ENCODE measurements at places on chromosomes 16 and 17.

- peak; percentile 50 for DNase-seq
Measured at GRCh38 chr17:66302761-66303626, 581 bp downstream of the PRKCA start.

- DNase-seq: peak; percentile 62
Measured at GRCh38 chr16:46884513-46885293, 541 bp downstream of the GPT2 start.

GRCh38 chr16:22030087-22030812 lies 22.3 kb downstream of the MOSMO start:
- no peak for DNase-seq

DNA sequence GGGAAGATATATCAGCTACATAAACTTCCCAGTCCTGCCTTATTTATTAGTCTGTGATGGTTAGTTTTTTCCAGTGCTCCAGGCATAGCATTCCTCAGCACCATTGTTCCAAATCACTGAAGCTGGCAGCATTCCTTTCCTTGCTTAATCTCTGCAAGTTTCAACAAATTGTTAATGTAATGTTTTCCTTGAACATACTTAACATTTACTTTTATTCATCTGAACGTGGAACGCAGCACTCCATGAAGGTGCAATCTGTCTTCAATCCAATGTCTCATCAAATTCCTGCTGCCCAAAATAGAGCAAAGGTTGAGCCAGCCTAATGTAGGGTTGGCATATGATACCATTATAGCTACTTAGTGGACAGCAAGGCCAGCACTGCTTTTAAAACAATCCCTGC lies 441.1 kb upstream of the RBFOX1 start:
- no peak for DNase-seq

GRCh38 chr17:10899281-10899680 lies 61.4 kb upstream of the PIRT start:
- no peak for DNase-seq

DNA sequence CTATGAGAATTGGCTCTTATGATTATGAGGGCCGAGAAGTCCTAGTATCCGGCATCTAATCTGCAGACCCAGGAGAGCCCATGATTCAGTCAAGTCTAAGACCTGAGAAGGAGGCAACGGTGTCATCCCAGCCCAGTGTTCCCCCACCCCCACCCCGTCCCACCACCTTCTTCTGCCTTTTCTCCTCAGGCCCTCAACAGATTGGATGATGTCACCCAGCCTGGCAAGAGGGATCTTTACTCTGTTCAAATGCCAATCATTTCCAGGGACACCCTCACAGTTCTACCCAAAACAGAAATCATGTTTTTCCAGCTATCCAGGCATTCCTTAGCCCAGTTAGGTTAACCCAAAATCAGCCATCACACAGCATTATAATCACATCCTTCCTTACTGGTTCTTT lies 10.0 kb upstream of the GAA start:
- no peak for DNase-seq

- DNase-seq: no peak
Measured at GRCh38 chr17:9541718-9542117, 33.9 kb downstream of the STX8 start.

- DNase-seq: no peak
Measured at GRCh38 chr16:58154345-58154744, 25.2 kb upstream of the CFAP20 start.

DNA sequence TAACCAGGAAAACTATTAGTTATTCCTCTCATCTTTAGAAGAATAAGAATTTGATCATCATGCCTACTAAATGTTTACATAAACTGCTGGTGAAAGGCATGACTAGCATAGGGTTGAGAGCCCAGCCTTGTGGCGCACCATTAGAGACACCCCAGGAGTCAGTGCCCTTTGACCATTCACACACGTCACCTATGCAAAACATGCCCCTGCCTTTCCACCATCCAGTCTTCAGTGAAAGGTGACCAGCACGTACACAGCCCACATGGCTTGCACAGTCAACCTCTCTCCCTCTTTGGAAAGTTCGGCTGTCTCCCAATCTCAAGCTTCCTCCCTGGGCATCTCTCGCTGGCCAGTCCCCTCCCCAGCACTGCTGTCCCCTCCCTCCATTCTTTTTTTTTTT lies 150.3 kb downstream of the ENGASE start:
- DNase-seq: no peak

DNA sequence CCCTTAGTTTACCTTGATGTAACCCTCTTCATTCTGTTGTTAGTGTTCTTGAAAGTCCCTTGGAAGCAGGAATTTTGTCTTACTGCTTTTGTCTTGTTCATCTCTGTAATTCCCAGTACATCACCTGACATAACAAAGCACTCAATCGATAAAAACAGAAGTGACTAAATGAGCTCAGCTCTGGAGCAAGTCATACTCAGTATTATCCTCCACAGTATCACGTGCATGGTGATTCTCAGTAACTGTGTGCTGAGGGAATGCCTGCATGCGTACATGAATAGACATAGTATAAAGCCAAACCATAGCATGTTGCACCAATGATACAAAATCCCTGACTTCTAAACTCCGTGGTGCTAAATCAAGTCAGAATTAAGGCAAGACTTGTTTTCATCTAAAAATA lies 7.2 kb downstream of the KRT38 start:
- no peak for DNase-seq

- DNase-seq: no peak
Measured at GRCh38 chr16:54998834-54999233, 68.2 kb downstream of the IRX5 start.

DNA sequence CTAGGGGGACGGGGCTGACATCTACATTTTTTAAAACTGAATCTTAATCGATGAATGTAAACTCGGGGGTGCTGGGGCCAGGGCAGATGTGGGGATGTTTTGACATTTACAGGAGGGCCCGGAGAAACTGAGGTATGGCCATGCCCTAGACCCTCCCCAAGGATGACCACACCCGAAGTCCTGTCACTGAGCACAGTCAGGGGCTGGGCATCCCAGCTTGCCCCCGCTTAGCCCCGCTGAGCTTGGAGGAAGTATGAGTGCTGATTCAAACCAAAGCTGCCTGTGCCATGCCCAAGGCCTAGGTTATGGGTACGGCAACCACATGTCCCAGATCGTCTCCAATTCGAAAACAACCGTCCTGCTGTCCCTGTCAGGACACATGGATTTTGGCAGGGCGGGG lies 21.4 kb downstream of the ADAM11 start:
- DNase-seq: no peak

DNA sequence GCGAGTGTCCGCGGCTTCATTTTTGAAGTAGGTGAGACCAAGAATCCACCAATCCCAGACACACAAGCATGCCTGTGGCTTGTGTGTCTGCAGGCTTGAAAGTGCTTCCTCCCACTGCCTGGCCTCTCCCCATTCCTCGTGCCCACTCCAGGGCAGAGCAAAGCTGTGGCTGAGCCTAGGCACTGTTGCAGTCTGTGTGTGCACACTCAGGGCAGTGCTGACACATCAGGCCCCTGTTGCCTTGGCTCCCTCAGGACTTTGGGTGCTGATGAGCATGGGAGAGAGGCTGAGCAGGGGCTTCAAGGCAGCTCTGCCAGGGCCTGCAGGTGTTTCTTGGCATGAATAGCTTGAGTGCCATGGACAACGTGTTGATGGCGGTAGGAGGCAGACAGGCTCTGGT lies 776.7 kb downstream of the CDH11 start:
- no peak for DNase-seq

DNA sequence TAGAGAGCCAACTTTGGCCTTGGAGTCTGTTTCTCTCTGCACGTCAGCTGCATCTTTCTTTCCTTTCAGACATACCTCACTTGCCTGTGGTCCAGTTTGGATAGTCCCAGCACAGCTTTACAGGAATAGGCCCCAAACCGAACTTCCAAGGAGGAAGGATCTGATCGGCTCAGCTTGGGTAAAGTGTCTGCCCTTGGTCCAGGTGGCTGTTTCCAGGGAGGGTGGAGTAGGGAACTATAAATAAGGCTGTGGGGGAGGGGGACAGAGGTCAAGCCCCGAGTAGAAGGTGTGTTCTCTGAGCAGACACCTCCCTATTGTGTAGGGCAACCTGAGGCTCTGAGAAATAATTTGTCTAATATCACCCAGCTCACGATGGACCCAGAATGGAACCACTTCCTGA lies 29.2 kb upstream of the NKD1 start:
- no peak for DNase-seq

- no peak for DNase-seq
Measured at GRCh38 chr16:27199736-27200135, 3.6 kb upstream of the KDM8 start.

DNA sequence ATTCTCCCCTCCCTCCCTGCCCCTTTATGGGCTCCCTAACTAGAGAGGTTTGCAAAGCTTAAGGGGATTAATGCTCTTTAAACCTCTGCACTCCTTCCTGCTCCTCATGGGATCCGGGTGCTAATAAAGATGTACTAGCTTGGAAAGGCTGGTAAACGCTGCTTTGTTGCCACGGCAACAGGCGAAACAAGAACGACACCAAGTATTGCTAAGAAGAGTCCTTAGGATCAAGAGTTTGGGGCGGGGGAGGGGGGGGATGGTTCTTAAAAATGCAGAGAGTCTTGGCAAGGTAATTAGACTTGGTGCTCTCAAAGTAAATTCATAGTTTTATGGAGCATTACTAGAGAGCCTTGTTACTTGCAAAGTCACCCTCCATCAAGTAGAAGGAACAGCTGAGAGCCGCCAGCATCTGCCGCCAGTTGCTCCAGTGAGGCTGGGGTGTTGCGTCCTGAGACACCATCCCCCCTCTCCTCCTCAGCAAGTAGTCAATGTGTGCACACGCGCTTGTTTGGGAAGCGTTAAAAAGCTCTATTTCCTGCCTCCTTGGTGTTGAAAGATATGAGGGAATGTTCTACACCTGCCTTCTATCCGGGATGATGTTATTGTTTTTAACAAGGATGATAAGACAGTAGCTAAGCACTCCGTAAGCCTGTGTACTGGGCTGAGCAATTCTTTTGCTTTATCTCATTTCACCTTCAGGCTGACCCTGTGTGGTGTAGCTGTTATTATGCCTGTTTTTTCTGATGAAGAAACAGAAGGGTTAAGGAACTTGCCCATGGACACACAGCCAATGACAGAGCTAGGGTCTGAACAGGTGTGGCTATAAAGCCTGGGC lies 190.9 kb downstream of the CCDC182 start:
- no peak for DNase-seq

DNA sequence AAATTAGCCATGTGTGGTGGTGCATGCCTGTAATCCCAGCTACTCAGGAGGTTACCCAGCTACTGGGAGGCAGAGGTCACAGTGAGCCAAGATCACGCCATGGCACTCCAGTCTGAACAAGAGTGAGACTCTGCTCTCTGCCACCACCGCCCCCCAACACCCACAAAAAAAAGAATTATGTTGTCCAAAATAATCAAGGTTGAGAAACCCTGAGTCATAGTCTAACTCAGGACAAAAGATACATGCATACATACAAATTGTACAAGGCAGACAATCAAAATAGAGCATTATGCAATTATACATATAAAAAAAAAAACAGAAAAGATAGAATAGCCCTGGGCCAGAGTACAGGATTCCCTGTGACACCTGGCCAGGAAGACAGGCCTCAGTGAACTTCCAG lies 6.6 kb upstream of the KPNB1 start:
- no peak for DNase-seq

DNA sequence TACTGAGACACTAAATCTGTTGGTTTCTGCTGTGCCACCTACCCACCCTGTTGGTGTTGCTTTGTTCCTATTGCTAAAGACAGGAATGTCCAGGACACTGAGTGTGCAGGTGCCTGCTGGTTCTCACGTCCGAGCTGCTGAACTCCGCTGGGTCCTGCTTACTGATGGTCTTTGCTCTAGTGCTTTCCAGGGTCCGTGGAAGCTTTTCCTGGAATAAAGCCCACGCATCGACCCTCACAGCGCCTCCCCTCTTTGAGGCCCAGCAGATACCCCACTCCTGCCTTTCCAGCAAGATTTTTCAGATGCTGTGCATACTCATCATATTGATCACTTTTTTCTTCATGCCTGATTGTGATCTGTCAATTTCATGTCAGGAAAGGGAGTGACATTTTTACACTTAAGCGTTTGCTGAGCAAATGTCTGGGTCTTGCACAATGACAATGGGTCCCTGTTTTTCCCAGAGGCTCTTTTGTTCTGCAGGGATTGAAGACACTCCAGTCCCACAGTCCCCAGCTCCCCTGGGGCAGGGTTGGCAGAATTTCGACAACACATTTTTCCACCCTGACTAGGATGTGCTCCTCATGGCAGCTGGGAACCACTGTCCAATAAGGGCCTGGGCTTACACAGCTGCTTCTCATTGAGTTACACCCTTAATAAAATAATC lies 14.6 kb downstream of the STH start:
- DNase-seq: peak; percentile 66

GRCh38 chr16:78444-79150 lies 572 bp downstream of the MPG start:
- DNase-seq: peak; percentile 87

GRCh38 chr17:20073055-20073979 lies 64.2 kb downstream of the SPECC1 start:
- DNase-seq: peak; percentile 69

DNA sequence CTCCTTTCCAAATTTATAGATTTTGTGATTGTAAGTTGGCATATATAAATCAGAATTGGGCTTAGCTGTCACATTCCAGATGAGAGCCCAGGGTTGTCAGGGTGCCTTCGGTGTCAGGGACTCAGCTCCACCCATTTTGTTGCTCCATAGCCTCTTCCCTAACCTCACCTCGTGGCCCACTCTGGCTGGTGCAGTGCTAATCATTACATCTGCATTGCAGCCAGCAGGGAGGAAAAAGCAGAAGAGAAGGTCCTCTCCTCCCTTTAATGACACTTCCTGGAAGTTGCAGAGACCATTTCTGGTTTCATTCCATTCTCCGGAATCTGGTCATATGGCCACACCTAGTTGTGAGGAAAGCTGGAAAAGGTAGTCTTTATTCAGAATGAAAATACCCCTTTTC lies 113.3 kb downstream of the CCT6B start:
- no peak for DNase-seq

GRCh38 chr17:42846594-42847280 lies 2.4 kb downstream of the AOC2 start:
- DNase-seq: no peak

GRCh38 chr16:71289732-71290062 lies 495 bp upstream of the CMTR2 start:
- no peak for DNase-seq

DNA sequence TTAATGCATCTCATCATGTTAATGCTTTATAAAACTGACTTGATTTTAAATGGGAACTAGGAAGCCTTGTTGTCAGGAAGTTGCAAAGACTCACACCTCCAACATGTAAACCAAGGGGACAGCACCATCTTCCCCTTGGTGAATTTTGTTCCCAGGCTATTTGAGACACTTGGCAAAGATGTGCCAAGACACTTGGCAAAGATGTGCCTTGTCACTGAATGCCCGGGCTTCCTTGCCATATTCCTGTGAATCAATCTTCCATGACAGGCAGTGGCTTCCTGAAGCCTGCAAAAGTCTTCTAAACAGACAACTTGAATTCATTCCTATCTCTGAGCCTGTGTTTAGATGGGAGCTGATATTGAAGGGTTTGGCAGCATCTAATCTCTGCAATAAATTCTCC lies 465.4 kb upstream of the C16orf82 start:
- no peak for DNase-seq

GRCh38 chr17:79171188-79171587 lies 96.6 kb downstream of the ENGASE start:
- DNase-seq: no peak

- no peak for DNase-seq
Measured at GRCh38 chr17:75225016-75225415, 19.5 kb downstream of the NUP85 start.
